Fibroblast of skin of left quadriceps (primary cell): ENCODE measurements at places on chromosomes 5 and 9.

DNA sequence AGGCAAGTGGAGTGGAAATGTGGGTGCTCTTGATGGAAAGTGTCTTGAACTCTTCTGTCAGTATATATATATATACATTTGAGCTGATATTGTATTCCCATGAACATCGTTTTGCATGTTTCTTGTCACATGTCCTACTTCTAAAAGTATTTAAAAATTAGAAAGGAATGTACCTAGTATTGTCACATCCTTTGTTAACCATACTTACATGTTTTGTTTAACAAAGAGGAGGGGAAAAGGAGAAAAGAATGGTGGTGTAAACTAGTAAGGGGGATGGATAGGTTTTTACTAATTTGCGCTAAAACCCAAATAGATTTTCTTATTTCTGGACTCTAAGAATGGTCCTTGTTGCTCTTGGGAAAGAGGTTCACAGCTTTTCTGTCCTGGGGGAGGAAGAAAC, 181.7 kb downstream of the GOLPH3 start:
- DNase-seq, result no peak

GRCh38 chr5:137672001-137672400, 63.9 kb downstream of the KLHL3 start:
- DNase-seq, result no peak

- no peak for DNase-seq
These were observed 206.9 kb downstream of the PTTG1 start for GRCh38 chr5:160628619-160628968.

- no peak for DNase-seq
These were observed 48.3 kb downstream of the EHMT1 start for GRCh38 chr9:137666955-137667670.

GRCh38 chr9:76886318-76886717, 19.6 kb downstream of the PRUNE2 start:
- no peak for DNase-seq
